ENCODE measurements at places on chromosomes 5 and 9. TPM values are rescaled to one million over a fixed set of nuclear protein-coding genes. Genes with fewer than 3 reads are reported as not detected.

DNA sequence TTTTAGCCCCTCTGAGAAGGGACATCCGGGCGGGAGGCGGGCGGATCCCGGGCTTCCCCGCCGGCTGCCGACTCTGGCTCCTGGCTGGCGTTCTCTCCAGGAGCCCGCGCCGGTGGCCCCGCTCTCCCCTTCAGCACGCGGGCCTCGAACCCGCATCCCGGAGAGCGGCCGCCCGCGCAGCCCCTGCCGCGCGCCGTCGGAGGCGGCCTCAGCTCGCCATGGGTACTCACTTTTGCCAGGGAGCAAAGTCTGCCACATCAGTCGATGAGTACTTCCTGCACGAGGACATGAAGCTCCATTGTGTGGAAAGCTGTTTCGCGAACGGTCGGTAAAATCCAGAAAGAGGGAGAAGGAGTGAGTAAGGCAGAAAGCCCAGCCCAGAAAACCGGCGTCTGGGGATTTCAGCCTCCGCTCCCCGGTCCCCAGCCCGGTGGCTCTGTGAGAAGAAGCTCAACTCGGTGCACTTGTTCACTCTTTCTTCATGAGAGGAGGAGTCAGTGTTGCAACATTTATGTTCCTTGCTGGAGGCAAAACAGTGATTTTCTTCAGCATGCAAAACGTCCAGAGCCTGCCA lies at the start of gene PRLR:
Gene PRLR (minus strand): TSS at position 450 of the 574 bp plus-strand sequence. CDS start 140,867 bp downstream, outside the sequence.
- peak; percentile 23 for DNase-seq

DNA sequence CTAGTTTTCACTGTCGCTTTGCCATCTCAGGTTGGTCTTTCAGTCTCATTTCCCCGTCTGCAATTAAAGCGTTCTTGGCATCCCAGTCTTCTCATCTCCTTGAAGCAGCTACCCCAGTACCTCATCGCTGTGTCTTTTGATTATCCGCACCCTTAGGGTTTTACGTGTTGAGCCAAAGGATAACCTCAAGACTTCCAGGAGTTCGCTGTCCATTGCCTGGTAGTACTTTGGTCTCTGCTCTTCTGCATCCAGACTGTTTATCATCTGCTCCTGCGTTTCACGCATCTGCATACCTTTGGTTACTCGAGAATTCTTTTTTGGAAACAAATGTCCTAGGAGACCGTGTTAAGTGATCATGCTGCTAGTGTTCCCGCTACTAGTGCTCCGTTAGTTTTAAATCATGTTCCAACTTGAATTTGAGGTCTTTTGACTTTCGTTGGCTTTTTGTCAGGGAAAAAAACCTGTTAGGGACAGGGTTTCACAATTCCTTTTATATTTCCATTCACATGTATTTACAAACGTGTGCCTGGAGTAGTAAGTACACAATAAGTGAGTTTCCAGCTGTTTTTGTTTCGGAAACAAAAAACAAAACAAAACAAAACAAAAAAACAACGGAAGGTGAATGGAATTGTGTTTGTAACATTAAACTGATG lies 888 bp downstream of the RABGAP1 start:
- DNase-seq, result no peak

DNA sequence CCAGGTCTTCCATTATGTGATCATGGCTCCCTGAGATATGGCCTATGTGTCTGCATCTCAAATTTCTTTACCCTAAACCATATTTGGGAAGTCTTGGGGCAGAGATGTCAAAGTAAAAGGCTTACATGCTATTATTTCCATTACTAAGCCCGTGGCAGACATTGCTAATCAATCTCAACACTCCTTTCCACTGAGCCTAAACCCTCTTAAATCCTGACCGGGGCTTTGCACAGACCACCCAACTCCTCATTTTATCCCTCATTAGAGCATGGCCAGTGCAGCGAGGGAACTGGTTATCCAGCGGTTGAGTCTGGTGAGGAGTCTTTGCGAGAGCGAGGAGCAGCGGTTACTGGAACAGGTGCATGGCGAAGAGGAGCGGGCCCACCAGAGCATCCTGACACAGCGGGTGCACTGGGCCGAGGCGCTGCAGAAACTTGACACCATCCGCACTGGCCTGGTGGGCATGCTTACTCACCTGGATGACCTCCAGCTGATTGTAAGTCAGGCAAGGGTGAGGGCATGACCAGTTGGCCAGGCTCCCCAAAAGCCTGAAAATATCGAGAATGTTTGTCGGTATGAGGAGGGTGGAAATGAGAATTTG lies 11.0 kb downstream of the BSPRY start:
- DNase-seq, result no peak

GRCh38 chr5:71573591-71573990 lies 13.5 kb upstream of the MCCC2 start:
- no peak for DNase-seq

Gene DNAJC18
- 12.7 TPM for polyA plus RNA-seq

Gene BTNL3
- polyA plus RNA-seq, result not detected

Gene ITK
- 0.20 TPM for polyA plus RNA-seq

Data from heart right ventricle (tissue), 16 donors.